ENCODE measurements at places on chromosomes 4 and X. TPM values are rescaled to one million over a fixed set of nuclear protein-coding genes. Genes with fewer than 3 reads are reported as not detected.

The PLS3 gene
- 457 TPM for polyA plus RNA-seq

GRCh38 chr4:1385373-1386340 lies 20.6 kb downstream of the NKX1-1 start:
- DNase-seq, result no peak

DNA sequence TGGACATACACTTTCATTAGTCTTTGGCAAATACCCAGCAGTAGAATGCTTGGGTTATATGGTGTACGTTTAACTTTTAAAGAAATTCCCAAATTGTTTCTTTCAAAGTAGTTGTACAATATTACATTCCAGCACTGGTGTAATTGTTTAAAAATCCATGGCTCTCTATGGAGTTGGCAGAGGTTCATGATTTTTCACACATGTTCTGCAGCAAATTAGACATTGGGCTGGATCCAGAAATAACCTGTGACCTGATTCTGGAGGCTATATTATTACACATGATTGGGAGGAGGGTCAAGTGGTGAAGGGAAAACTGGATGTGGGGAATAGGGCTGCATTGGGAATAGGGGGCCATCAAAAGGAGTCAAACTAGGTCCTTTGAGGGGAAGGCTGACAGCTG lies 41.9 kb downstream of the MAMLD1 start:
- no peak for DNase-seq

The SRPX gene
- 166 TPM for polyA plus RNA-seq

The TRIM75 gene
- polyA plus RNA-seq, result not detected

GRCh38 chr4:19803406-19803805 lies 448.3 kb upstream of the SLIT2 start:
- DNase-seq, result no peak

DNA sequence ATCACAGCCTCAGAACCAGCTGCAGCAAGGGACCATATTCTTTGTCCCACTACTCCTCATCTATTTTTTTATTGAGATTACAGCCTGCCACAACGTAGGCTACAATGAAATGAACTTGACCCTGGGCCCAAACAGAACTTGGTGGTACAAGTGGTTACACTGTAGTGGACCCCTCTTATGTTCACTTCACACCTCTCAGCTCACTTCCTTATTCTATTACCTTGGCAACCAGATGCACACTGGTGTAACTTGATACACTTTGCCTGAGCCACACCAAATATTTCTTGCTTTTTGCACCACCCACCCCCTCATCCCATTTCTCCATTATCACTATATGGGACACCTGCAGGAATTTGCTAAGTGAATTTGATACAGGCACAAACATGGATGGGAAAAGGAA lies 105.8 kb downstream of the CXCL13 start:
- DNase-seq, result no peak

DNA sequence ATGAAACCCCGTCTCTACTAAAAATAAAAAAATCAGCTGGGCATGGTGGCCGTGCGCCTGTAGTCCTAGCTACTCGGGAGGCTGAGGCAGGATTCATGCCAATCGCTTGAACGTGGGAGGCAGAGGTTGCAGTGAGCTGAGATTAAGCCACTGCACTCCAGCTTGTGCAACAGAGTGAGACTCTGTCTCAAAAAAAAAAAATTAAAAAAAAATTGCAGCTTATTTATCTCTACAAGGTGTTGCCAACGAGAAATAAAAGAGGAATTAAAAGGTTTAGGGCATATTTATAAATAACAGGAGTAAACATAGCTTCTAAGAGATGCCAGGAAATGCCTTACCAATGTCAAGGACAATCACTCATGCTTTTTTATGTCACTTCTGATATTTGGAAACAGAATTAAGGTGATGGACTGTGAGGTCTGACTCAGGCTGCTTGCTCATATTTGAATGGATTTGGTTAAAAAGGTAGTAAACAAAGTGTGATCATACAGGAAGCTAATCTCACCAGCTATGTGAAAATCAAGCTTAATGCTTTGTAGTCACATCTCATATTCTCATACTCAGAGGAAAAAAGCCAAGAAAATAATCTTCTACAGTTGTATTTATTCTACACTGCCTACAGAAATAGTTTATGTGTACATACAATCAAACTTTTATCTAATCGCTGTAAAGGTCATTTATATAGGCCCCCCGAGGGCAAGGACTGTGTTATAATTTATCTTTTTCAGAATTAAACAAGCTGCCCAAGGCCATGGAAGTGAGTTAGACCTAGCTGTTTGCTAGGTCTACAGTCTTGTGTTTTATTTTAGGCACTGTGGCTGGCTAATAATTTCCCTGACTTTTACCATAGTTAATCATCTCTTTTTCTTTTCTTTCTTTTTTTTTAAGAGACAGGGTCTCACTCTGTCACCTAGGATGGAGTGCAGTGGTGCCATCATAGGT lies 61.1 kb upstream of the RBMX start:
- no peak for DNase-seq

The KCTD8 gene
- polyA plus RNA-seq, result 0.71 TPM

GRCh38 chrX:107008034-107008433 lies 8.0 kb upstream of the MORC4 start:
- DNase-seq, result no peak

GRCh38 chrX:41234962-41235361 lies 99.0 kb upstream of the DDX3X start:
- no peak for DNase-seq

The CENPI gene
- 10.5 TPM for polyA plus RNA-seq

DNA sequence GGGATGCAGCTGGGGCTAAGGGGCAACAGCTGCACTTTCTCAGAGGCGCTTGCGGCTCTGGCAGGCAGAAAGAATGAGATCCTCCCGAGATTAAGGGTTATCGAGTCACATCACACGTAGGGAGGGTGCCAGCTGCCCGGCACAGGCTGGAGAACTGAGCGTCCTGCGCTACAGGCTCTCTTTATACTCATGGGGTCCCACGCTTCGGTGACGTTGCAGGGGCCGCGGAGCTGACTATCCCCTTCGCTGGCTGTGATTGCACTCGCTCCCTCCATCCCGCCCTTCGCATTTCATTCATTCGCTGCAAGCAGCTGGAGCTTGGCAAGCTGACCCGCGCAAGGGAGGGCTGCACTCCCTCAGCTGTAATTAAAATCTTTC lies at the start of gene TACR3:
TACR3 (minus strand) TSS at position 156 of the 378 bp plus-strand sequence. CDS start 310 bp downstream, outside the sequence.
- no peak for DNase-seq

GRCh38 chr4:157005193-157005592 lies 33.6 kb upstream of the PDGFC start:
- DNase-seq, result no peak

DNA sequence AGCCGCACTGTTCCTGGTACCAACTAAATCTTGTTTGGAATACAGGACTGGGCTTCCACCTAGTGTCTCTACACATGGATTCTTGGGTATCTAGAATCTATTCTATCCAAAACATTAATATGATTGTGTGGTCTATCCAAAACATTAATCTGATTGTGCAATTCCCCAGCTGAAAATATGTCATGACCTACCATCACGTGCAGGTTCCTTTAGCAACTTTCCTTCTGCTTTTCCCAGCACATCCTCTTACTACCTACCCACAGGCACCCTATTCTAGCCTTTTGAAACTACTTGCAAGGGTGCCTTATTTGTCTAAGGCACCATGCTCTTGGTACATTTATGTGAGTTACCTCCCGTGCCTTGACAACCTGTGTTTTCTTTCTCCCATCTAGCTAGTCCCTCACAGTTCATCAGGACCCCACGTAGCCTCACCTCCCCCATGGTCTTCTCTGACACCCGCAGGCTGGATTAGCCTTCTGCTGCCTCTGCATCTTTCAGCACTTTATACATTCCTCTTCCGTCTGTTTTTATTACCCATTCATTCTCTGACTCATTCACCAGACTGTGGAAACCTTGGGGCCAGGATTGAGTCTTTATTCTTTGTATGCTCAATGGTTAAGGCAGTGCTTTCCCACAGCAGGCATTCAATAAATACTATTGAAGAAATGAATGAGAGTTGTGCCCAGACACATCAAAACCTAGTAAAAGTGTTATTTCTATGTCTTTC lies 88.8 kb upstream of the FAM9B start:
- DNase-seq, result no peak

The RAB40A gene
- polyA plus RNA-seq, result 0.63 TPM

DNA sequence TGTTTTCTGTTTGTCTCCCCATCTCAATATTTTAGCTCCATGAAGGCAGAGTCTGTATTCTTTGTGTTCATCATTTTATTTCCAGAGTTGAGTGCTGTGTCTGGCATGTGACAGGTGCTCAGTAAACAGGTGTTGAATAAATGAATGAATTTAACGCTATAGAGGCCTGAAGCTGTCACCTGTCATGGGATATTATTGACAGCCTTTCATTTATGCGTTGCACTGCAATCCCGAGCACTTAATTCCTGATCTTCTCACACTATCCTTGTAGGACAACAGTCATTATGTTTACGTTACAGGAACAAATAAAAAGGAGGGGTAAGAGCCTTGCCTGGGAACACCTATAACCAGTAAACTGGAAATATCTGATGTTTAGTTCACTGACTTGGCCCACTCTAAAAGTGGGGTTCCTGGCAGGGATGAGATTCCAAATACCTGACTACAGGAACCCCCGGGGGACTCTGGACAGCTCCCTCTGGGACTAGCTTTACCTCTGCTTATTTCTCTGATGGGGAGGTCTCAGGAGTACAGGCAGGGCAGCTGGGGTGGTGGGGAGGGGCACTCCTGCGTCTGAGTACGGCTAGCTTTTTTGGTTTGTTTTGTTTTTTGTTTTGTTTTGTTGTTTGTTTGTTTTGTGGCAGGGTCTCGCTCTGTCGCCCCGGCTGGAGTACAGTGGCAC lies 36.6 kb downstream of the SEL1L3 start:
- no peak for DNase-seq

DNA sequence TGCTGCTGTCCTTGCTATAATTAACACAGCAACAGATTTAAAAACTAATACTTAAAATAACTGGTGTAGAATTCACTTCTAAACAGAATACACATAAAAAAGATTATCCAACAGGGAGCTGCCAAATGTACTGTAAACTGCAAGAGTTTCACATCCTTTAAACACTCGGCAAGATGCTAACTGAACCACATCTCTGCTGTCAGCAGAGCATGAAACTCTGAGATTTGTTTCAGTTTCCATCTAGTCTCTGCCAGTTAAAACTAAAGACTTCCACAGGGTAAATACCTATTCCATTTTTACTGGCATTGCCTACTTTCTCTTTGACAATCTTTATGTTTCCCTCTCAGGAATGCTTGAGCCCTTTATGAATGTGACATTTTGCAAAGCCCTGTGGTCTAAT lies 127.7 kb downstream of the SLC7A11 start:
- no peak for DNase-seq

DNA sequence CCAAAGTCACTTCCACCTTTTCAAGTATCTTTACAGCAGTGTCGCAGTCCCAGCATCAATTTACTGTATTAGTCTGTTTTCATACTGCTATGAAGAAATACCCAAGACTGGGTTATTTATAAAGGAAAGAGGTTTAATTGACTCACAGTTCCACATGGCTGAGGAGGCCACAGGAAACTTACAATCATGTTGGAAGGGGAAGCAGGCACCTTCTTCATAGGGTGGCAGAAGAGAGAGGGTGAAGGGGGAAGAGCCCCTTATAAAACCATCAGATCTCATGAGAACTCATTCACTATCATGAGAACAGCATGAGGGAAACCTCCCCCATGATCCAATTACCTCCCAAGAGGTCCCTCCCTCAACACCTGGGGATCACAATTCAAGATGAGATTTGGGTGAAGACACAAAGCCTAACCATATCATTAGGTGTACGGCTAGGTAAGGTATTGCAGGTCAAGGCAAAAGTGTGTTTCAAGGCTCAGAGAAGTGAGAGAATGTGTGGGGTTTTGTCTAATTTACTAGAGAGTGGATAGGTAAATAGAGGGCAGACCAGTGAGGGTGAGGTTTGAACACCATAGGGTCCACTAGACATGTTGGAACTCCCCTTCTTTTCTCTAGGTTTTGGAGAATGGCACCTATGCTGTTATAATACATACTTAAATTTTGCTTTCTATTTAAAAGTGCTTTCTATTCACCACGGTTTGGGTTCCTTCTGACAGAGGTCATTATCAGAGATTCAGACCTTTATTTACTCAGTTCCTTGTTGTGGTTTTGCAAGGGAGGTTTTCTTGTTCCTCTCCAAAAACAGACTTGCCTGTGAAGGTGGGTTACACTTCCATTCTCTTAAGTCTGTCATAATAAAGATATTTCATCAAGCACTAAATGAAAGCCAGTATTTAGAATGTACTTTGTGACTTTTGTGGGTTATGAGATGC lies 186.6 kb downstream of the CPEB2 start:
- DNase-seq, result no peak

The FAM149A gene
- 0.66 TPM for polyA plus RNA-seq

The SCML2 gene
- polyA plus RNA-seq, result 0.64 TPM

DNA sequence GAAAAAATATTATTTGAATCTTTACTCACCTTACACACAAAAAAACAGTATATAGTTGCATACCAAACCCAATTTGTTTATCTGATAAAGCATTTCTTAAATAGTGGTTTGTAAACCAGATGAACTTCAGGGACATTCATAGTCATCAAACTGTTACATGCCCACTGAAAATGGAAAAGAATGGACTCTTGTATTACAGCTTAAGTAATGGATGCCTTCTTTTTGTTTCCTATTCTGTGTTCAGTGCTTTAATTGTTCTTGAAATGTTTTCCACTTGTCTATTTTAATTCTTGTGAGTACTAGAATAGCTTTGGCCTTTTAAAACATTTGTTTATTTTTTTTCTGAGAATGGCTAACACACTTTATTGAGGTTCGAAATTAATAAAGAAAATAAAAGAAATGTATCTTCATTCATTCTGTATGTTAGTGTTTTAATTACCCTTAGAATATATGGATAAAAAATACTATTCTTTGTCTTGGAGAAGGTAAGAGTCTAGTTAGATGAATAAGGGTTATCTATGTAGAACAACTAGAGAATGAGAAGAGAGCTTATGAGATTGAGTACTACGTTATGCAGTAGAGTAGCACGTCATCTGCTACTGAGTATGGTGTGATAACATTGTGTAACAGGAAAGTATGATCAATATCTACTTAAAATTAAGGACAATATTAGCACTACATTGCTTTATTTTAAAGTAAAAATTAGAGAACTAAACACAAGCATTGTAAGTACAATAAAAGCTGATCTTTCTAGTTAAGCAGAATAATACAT lies 9.9 kb downstream of the CPEB2 start:
- no peak for DNase-seq

GRCh38 chr4:123412091-123412505 lies 15.5 kb downstream of the SPRY1 start:
- DNase-seq, result no peak

DNA sequence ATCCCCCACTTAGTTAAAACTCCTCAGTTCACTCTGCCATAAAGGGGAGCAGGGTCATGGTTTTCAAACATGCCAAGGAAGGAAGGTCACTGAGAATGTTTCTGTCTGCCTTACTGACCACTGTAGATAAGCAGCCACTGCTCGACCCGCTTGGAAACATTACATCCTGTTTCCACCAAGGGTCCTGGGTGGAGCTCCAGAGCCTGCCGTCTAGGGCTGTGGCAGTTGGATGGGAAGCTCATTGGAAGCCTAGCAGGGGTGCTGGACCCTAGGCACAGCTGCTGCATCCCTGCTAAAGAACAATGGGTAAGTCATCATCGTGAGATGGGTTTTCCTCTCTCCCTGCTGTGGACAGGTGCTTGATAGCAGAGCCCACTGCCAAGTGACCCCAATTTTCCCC lies 76.0 kb upstream of the SRD5A3 start:
- DNase-seq, result no peak

Measured in keratinocyte (primary cell).